Right lobe of liver (tissue), 6 donors: ENCODE measurements at places on chromosomes 3 and 15. TPM values are rescaled to one million over a fixed set of nuclear protein-coding genes. Genes with fewer than 3 reads are reported as not detected.

- no peak for DNase-seq
Observed at GRCh38 chr15:94130504-94130903, 100.9 kb upstream of the MCTP2 start.

GRCh38 chr15:101307048-101307896, 12.2 kb upstream of the SNRPA1 start:
- no peak for DNase-seq

- DNase-seq = no peak
Observed at GRCh38 chr3:36734742-36735141, 29.6 kb downstream of the DCLK3 start.

INTS14 gene
- 15.3 TPM for total RNA-seq

DNA sequence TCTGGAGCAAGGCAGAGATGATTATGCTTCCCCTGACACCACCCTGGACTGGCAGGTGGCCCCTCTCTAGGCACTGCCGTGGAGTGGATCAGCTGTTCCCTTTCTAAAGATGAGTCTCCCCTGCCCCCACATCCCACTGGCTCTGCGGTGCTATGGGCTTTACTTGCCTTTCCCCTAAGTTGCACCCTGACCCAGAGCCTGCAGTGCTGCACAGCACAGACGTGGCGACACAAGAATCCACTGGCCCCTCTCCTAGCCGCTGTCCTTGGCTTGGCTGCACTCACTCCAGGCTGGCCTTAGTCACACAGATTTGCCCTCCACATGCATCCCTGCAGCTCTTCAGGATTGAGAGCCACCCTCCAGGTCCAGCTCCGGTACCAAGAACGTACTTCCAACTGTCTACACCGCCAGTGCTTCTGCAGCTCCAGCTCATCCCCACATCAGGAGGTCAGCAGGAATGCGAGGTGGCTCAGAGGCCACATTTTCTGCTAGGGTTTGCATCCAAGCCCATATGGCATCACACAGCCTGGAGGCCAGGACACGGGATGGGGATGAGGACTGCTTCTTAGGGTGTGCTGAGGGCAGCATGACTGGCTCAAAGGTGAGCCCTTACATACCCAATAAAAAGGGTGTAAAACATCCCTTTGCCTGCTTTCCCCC, 82.4 kb upstream of the RASGRF1 start:
- no peak for DNase-seq

DNA sequence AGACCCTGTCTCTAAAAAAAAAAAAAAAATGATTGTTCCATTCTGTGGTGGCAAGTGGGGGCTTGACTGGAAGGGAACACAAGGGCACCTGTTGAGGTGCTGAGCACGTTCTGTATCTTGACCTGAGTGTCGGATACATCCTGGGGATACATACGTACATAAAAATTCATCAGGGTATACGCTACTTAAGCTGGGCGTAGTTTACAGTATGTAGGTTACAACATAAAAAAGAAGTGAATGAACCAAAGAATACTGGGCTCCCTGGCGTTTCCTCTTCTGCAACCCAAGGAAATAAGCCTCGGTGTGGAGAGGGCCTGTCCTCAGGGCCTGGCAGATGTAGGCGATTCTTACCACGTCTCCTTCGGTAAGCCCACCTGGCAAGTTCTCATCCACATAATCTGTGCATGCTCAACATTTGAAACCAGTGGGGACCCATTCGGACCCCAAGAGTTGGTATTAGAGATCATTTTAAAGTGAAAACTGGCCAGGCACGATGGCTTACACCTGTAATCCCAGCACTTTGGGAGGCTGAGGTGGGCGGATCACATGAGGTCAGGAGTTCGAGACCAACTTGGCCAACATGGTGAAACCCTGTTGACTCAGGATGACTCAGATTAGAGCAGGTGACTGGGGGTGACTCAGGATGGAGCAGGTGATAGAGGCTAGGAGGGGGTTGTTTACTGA, 5.1 kb upstream of the MUC20 start:
- peak; percentile 61 for DNase-seq

NRROS gene
- 4.0 TPM for total RNA-seq

DNA sequence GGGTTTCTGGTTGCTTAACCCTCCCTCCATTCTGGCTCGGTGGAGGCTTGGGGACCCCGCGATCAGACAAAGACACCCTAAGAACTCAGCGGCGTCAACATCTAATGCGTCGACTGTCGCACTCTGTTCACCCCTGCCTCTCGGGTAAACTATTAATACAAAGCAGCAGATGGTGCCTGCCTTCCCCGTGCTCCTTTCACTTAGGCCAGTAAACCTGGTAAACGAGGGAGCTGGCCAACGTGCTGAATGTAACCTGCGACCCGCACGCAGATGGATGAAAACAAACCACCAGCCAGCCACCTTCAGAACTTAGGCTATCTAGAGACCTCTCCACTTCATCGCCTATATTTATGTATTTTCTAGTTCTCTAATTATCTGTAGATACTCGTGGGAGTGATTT, 848 bp upstream of the CADPS start:
- DNase-seq = peak; percentile 34

DNA sequence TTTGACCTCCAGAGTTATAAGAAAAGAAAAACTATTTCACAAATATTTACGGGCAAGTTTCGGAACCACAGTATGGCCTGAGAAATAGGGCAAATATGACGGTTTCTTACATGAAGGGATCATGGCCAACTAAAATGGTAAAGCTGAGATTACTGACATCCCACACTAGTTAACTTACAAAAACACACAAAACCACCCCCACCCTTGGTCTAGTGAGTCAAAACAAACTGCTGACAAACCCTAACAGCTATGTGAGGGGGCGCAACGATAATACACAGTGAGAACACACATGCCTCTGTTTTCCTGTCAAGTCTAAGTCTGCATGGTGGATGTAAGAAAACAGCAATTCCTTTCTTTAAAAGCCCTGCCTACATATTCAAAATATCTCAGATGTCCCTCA, 32.3 kb downstream of the CBLB start:
- DNase-seq = no peak

DNA sequence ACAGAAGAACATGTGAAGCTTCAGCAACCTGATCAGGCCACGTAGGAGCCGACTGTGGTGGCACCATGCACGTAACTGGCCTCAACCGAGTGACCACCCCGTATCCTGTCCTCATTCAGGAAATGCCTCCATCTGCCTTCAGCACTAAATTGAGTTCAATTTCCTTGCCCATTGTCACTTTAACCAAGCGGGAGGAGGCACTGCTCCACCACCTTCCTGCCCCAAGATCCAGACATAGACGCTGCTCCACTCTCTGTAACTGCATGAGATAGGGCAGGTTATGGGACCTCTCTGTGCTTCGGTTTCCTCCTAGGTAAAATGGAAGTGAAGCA, 80.1 kb upstream of the POMGNT2 start:
- no peak for DNase-seq

- DNase-seq = peak; percentile 58
Observed at GRCh38 chr15:100468285-100468684, 60.5 kb downstream of the CERS3 start.

DNA sequence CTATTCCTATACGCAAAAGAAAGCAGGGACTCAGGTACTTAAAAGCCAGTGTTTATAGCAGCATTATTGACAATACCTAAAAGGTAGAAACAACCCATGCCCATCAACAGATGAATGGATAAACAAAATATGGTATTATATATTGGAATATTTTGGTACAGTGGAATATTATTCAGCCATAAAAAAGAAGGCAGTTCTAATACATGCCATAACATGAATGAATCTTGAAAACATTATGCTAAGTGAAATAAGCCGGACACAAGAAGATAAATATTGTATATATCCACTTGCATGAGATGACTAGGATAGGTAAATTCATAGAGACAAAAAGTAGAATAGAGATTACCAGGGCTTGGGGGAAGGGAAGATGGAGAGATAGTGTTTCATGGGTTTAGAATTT, 9.2 kb downstream of the FNDC3B start:
- no peak for DNase-seq

FBXW12 gene
- not detected for total RNA-seq

DNA sequence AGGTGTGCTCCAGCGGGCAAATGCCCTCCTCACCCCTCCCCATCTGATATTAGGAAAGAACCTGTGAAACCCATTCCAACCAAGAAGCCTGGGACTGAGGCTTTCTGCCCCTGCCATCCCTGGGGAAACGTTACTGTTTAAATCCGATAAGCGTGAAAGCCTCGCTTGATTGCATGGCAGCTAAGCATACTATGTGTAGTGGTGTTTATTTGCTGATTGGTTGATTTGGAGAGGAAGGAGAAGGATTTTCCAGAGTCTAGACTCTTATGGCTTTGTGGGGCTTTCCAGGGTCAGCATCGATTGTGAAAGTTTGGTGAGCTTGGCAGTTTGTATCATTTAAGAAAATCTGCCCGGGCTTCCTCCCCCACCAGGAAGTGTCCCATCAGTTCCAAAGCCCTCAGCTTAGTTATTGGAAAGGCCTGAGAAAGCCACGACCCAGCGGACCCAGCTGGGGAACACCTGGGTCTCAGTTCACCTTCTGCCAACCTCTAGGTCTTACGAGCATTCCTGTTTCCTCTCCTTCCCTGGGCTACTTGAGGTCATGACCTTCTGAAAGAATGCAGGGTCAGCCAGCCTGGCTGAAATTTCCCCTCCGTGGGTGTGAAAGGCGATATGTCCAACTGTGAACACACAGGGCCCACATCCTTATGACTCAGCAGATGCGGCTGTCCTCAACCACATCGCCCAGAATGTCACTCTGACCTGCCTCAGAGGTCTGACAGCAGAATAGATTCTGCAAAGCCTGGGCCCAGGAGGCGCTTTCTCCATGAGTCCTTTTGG, 62.8 kb upstream of the HERC1 start:
- peak; percentile 74 for DNase-seq

PCLAF gene
- total RNA-seq = 1.6 TPM

DNA sequence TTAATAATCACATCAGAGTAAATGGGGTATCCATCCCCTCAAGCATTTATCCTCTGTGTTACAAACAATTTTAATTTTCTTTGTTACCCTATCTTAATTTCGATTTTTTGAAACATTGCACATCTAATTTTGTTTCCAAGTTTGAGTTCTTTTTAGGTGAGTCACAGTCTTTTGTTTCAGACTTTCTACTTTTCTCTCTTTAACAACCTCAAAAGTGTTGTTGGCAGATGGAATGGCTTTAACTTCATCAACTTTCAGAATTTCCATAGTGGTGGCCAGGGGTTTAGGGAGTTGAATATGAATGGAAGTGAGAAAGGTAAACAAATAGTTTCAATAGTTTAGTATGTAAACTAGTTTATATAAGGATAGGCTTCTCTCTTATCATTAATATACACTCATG, 223.0 kb upstream of the MLF1 start:
- no peak for DNase-seq

IQCH gene
- 2.3 TPM for total RNA-seq

OIP5 gene
- total RNA-seq = 0.87 TPM

DNA sequence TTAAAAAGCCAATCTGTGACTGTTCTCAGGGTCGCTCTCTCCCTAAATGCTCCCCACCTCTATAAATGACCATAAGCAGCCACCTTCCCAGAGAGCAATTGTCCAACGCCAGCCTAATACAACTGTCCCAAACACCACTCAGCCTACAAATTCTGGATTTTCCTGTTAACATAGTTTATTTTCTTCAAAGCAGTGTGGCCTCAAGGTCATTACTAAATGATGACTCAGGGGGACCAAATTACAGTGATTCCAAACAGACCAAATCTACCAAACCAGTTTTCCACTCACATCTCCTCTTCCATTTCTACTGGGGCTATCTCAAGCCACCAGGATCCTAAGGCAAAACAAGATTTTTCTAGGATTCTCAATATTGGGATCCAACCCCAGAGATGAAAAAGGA, 22.5 kb downstream of the HEXA start:
- no peak for DNase-seq

DNA sequence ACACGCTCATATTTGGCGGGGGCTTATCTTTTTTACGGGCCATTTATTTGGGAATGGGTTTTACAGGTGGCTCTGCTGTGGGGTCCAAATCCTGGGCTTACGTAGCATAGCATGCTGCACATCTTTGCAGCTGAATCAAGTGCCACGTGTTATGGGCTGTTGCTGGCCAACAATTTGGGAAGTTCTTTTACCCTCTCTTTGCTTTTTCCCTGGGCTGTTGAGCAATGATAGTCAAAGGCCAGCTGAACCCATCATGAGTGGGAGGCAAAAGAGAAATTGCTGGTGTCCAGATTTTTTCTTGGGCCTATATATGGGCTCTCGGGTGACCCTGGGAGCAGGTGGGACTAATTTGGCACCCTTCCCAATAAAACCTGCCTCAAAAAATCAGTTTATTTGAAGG, 209.3 kb upstream of the SATB1 start:
- no peak for DNase-seq

DNA sequence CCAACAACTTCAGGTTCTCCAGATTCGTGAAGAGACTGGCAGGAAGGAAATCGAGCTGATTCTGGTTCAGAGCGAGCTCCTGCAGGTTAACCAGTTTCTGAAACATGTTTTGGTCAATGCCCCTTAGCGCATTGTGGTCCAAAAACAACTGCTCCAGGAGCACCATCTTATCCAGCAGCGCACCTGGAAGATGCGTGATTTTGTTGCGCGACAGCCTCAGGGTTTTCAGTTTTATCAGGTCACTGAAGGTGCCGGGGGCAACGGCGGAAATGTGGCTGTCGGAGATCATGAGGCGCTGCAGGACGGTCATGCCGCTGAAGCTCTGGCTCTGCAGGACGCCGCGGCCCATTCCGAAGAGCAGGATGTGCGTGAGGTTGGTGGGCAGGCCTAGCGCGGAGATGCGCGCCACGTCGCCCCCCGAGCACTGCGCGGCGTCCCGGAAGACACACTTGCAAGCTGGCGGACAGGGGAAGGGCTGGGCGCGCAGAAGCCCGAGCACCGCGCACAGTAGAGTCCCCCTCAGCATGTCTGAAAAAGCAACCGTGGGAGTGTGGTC, 1.2 kb downstream of the GP5 start:
- DNase-seq = peak; percentile 40

DNA sequence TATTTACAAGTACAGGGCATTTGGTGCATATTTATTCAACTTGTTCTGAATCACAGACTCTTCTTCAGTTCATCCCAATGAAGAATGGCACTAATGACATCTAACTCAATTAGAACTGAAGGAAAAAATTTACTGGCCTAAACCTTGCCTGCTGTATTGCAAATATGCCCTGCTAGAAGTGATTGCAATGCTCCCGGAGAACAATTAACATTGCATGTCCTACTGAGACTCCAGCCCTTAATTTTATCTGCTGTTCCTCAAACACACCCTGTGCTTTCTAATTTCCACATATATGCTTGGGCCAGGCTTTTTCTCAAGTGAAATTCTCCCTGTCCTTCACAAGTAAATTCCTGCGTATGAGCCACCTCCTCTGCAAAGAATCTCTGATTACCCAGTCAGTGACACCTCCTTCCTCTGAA, 8.3 kb downstream of the ACKR4 start:
- DNase-seq = no peak

CAND2 gene
- total RNA-seq = 0.89 TPM

- no peak for DNase-seq
Observed at GRCh38 chr15:41486286-41486685, 7.4 kb upstream of the ITPKA start.

GRCh38 chr3:162377608-162378007, 881.0 kb downstream of the OTOL1 start:
- no peak for DNase-seq

C3orf49 gene
- total RNA-seq = not detected

IGSF10 gene
- 0.35 TPM for total RNA-seq
